ENCODE measurements at places on chromosomes 16 and 17.

- no peak for DNase-seq
Measured at GRCh38 chr17:41354536-41354935, 3.9 kb upstream of the KRT33A start.

- DNase-seq: no peak
Measured at GRCh38 chr16:11045846-11046245, 101.5 kb downstream of the CLEC16A start.

- DNase-seq: no peak
Measured at GRCh38 chr17:60089096-60089806, 10.5 kb upstream of the HEATR6 start.

DNA sequence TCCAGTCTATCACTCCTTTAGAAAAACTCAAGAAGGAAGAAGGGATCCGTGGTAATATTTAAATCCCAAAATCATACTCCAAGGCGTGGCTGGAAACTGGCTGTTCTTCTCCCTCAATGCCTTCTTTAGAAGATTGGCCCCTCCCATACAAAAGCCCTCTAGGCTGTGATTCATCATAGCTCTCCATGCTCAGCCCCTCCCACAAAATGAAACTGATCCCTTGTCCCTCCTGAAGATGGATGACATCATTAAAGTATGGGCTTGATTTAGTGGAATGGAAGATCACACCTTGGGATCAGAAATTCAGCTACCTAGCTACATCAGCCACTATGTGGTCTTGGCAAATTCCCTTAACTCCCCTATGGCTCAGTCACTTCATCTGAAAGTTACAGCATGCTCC is 4.1 kb downstream of the GRIN2A start:
- DNase-seq: no peak

GRCh38 chr16:84117494-84117843 is 727 bp upstream of the MBTPS1 start:
- no peak for DNase-seq
